ENCODE measurements at places on chromosomes 7 and 10.

DNA sequence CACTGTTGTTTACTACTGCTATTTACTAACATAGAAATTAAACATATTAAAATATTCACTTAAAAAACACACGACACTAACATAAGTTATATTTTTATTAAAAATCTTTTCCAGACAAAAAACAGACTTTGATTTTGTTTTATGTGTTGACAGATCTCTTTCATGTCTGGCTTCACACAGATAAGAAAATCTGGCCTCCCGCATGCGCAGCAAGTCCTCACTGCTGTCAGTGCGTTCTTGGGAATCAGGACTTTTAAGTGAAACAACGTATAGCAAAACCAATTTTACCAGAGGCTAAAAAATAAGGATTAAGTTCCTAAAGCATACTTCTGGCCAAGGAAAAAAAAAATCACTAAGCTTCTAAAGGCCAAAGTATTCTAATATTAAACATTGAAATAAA lies 1.2 kb upstream of the IDI1 start:
- DNase-seq: no peak

GRCh38 chr7:91827169-91827568 lies 53.3 kb downstream of the MTERF1 start:
- no peak for DNase-seq

DNA sequence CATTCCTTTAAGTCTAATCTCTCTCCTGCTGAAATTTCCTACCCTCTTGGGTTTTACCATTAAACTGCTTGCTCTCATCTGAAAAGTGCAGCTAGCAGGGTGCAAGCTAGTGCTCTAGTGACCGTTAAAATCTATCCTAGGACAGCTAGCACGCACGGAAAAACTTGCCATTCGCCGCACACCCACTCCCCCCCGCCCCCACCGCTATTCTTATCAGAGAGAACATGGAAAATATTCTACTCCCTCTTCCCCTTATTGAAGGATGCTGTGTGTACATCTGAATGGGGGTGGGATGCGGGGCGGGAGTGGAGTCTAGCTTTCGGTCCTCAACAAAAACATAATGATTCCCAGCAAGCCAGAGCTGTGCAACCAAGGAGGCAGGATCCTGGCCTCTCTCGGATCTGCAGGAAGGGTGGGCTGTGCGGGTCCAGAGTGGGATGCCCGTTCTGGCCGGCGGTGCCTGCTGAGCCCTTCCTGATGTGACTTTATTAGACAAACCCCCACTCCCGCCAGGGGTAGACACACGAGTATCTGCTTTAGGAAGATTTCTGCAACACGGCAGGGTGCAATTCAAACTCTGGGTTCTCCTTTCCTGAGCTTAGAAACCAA lies 1.1 kb upstream of the ADRA2A start:
- DNase-seq: no peak

- DNase-seq: no peak
These were observed 100.8 kb downstream of the ATXN7L1 start for GRCh38 chr7:105775580-105775979.

- no peak for DNase-seq
These were observed 19.8 kb upstream of the KDM7A start for GRCh38 chr7:140196361-140197217.

- DNase-seq: no peak
These were observed 6.3 kb downstream of the NAT16 start for GRCh38 chr7:101173752-101174244.

Measured in NCI-H1930 (cell line).